ENCODE measurements at places on chromosomes 3 and 15.

GRCh38 chr3:197368821-197369220 lies 70.4 kb upstream of the DLG1 start:
- no peak for DNase-seq

DNA sequence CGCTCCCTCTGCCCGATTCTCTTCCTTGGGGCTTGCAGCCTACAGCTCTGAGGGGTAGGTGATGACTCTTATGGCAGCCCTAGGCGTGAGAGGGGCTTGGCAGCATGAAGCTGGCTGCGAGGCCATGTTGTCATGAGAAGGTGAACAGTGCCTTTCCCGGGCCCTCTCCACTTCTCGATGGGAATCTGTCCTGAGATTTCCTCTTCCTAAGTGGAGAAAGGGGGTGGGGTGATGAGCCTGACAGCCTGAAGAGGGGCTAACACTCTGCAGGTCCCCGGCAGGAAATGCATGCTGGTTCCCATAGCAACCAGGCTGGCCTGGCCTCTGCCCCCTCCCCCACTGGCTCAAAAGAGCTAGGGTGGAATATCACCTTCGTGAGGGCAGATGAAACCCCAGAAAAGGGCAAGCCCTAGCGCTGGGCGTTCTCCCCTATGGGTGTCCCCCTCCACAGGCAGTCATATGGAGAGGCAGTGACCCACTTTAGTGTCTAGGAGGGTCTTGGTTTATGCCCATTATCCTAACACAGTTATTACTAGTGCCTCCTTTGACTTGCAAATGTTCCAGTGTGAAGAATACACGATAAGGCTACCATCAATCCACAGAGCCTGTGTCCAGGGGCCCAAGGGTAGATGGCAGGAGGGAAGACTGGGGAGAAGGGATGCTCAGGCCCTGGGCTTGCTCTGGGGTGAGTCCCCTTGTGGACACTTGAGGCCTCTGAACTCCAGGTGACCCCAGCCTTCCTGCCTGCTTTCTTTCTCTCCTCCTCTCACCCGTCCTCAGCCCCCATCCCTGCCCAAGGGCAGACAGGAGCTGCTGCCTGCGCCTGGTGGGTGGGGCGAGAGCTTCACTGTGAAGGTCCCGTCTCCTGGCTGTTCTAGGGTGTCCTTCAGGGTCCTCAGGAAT lies 13.2 kb downstream of the EPHB3 start:
- no peak for DNase-seq

DNA sequence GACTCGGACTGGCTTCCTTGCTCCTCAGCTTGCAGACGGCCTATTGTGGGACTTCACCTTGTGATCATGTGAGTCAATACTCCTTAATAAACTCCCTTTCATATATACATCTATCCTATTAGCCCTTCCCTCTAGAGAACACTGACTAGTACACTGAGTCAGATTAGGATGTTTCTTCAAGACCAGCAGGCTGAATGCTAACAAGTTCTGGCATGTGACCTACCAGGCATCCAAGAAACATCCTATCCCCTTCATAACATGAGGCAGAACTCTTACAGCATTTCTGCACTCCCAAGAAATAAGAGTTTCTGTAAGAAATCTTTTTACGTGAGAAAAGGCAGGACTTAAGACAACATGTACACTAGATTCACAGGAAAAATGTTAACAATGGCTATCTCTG lies 9.3 kb downstream of the CFAP92 start:
- no peak for DNase-seq

DNA sequence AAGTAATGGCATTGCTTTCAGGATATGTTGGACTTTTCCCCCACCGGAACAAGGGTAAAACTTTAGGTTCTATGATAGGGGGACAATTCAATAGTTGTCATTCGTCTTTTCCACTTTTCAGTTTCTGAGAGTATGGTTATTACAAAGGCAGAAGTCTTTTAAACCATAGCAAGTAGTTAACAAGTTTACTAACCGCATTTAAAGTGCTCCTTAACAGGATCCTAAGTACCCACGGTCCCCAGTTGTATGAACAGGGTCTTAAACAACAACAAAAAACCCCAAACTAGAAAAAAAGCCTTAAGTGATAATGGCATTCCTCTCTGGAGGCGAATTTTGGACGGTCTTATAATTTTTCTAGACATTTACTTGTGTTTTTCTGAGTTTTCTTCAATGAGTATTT lies 831 bp downstream of the IFT57 start:
- no peak for DNase-seq

- no peak for DNase-seq
Observed at GRCh38 chr3:178969004-178969700, 102.5 kb downstream of the ZMAT3 start.

- DNase-seq: no peak
Observed at GRCh38 chr15:80611543-80612080, 83.5 kb upstream of the ABHD17C start.

GRCh38 chr3:146496251-146496650 lies 26.9 kb upstream of the PLSCR2 start:
- DNase-seq: no peak

DNA sequence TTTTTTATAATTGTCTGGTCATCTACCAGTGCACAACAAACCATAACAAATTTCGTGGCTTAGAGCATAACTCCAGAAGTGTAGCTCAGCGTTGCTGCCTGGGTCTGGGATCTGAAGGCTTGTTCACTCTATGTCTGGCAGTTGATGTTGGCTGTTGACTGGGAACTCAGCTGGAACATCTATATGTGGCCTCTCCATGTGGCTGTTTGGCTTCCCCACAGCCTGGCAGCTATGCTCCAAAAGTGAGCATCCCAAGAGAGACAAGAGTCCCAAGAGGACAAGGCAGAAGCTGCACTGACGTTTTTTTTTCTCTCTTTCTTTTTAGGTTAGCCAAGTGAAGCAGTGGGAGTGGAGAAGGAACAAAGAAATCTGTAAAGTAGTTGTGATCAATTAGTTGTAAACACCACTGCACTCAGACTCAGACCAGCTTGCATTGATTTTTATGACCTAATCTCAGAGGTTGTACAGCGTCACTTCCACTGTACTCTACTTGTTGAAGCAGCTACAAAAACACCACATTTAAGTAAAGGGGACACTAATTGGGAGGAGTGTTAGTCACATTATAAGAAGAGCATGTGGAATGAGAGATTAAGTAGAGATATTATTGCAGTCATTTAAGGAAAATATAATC lies 2.5 kb upstream of the GPR176 start:
- no peak for DNase-seq

DNA sequence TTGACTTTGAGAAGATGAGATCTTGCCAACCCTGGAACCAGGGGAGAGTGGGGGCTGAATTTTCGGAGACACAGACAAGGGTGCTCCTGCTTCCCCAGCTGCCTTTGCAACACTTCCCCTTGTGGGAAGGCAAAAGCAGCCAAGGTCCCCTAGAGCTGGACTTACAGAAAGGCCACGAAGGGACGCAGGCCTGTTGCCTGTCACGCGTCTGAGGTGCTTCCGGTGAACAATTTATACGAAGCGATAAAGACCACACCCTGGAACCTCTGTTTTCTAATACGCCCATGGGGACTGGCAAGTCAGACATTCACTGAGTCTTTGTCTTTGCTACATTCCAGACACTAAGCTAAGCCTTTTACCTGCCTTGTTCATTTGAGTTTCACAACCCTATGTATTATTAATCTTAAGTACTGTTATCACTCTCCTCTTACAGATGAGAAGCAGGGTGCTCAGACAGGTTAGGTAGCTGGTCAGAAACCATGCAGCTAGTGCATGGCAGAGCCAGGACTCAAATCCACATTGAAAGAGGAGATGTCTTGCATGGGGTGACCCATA lies 13.2 kb downstream of the MEGF11 start:
- DNase-seq: no peak

DNA sequence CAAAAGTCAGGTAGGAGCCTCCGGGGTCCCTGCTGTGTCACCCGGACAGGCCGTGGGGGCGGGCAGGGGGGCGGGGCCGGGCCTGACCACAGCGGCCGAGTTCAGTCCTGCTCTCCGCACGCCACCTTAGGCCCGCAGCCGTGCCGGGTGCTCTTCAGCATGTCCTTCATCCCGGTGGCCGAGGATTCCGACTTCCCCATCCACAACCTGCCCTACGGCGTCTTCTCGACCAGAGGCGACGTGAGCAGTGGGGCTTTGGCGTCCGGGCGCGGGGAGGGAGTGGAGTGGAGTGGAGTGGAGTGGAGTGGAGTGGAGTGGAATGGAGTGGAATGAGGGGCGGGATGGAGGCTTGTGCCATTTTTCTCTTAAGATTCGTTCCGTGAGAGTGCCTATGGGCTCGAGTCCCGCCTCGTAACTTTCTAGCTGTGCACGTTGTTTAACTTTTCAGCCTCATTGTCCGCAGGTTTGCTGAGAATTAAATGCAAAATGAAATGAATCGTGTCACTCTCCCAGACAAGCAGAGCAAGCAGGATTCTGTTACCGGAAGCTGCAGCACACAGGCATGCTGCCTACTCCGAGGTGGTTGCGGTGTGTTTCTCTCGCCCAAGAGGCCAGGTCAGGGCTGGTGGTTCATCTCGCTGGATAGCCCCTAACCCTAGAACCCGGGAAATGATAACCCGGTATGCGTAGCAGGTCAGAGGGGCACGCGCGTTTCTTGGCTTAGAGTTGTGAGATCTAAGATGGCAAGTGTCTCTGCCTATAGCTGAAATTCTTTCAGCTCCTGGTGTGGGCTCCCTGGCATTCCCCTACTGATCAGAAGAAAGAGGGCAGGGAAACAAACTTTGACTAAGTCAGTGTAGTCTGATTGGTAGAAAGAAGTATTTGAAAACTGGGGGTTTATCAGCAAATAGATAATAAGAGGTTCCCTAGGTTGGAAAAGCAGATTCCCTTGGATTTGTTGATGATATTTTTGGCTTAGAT lies at the start of gene FAH:
Gene FAH (plus strand): TSS at position 104 of the 981 bp plus-strand sequence. CDS start 56 bp downstream, at position 160.
- peak; percentile 71 for DNase-seq

- DNase-seq: no peak
Observed at GRCh38 chr3:141091426-141091825, 40.3 kb downstream of the SPSB4 start.

- no peak for DNase-seq
Observed at GRCh38 chr3:180401226-180401625, 200.7 kb upstream of the TTC14 start.

- DNase-seq: no peak
Observed at GRCh38 chr15:57589754-57590153, 1.9 kb upstream of the MYZAP start.

- DNase-seq: no peak
Observed at GRCh38 chr15:28903555-28903954, 17.8 kb downstream of the APBA2 start.

DNA sequence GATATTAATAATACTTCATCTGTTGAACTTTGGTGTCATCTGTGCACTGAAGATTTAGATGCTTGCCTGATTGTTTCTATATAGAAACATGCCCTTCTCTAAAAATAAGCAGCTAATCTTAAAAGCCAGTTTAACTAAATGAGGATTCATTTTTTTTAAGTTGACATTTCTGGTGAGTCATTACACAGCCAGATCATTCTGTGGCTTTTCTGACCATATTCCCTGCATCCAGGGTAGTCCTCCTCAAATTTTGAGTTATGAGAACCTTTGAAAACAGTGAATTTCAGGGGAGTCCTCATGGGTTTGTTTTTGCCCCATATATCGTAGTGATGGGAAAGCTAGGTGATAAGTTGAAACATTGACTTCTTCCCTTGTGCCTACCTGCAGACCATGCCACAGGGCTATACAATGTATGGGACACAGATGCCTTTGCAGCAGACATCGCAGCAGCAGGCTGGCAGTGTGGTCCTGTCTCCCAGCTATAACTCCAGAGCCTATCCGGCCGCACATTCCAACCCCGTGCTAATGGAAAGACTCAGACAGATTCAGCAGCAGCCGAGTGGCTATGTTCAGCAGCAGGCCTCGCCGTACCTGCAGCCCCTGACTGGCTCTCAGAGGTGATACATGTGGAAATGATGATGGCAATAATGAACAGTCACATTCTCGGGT lies 26.5 kb upstream of the P2RY12 start:
- DNase-seq: no peak

DNA sequence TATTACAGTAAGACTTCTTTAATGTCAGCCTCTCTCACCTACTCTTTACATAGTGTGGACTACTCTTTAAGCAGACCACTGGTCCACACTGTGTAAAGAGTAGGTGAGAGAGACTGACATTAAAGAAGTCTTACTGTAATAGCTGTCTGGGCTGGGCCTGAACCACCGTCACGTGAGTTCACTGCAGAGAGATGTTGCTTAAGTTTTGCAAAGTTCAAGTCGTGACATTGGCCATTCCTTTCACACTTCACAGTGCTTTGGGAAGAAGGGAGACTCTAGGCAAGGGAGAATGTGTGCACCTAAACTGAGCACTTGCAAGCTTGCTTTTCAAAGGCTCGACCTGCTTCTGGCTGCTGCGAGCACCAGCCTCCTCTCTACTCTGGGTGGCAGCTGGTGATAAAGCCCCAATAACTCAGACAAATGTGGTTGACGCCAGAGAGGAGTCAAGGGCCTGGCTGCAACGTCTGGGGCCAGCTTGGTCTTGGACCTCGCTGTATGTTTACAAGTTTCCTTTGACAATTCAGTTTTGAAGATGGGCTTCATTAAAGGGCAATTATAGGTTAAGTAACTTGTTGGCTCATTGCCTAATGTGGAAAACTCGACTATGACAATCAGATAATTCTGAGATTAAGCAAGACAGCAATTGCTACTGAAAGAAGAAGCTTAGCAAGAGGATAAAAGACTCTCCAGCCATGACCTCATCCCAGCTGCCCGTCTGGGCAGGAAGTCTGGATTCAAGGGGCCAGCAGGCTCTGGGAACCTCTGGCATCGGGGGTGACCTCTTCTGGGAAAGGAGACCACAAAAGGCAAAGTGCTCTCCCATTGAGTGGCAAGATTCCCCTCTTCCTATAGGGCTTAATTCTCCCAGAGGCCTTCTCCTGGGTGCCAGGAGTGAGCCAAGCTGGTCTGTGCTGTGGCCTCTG lies 242.1 kb upstream of the TLE3 start:
- DNase-seq: no peak

DNA sequence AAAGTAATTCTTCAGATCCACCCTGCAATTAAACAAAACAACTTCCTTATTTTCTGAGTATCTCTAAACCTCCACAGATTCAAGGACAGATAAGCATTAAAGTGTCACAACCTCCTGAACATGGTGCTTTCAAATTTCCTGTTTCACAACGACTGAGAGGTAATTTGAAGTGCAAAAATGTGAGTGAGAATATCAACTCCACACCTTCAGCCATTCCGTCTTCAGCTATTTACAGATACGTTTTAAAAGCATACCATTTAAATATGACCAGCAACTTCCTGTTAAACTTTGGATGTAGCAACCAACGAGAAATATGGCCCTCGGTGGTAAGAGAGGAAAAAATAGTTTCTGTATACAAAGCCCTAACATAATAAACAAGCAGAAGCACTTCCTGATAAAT lies 32.1 kb upstream of the PCSK6 start:
- no peak for DNase-seq

- no peak for DNase-seq
Observed at GRCh38 chr3:9253327-9253726, 3.9 kb upstream of the SRGAP3 start.
